ENCODE measurements at places on chromosomes 1 and 21.

DNA sequence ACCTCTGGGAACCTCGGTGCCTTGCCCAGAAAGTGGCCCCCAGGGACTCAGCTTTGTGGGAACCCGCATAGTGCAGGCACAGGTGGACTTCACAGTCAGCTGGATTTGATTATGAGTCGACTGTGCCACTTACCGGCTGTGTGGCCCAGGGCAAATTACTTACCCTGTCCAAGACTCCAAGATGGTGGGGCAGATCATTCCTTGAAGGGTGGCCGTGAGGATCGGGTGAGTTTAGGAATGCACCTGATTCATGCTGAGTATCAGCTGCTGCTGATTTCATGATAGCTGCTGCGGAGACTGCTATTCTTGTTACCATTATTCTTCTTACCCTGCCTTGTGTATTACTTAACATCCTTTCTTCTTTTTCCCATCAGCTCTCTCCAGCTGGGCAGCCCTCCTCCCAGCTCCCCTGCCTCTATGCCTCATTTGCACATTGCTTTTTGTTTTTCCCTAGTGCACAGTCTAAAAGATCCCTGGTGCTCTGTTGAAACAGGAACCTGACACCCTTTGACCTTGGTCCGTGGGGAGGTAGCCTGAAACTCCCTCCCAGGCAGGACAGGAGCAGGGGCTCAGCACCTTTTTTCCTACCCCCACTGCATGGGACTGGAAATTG, 40.5 kb upstream of the FHAD1 start:
- no peak for DNase-seq

DNA sequence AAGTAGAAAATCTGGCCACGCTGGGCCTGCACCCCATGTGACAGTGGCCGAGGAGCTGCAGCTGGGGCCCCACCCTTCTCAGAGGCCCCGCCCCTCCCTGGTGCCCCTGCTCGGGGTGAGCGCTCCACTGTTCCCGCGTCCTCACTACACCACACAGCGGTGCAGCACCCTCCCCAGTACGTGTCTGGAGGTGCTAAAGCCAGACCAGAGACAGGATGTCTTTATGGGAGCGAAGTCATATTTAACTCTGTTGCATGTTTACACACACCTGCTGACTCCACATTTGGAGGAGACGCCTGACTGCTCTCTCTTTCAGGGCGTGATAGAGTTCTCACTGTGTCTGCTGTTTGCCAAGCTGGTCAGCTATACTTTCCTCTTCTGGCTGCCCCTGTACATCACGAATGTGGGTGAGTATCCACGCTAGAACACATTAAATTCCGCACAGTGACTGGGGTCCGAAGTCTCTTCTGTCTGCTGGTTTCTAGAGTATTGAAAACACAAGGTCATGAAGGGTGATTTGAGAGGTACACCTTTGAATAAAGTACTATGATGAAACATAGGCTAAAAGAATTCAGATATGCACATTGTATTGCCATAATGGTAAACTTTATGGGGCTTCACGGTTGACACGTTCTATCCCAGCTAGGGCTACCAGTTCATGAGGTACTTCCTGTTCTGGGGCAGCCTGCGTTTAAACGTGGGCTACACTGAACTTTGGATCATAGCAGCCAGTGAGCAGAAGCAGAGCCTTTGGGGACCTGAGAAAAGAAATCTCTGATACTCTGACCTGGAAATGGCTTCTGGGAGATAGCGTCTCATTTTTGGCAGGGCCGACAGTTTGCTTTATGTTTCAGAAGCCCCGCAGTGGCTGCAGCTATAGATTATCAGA, 48.4 kb downstream of the SLC37A1 start:
- DNase-seq = no peak

DNA sequence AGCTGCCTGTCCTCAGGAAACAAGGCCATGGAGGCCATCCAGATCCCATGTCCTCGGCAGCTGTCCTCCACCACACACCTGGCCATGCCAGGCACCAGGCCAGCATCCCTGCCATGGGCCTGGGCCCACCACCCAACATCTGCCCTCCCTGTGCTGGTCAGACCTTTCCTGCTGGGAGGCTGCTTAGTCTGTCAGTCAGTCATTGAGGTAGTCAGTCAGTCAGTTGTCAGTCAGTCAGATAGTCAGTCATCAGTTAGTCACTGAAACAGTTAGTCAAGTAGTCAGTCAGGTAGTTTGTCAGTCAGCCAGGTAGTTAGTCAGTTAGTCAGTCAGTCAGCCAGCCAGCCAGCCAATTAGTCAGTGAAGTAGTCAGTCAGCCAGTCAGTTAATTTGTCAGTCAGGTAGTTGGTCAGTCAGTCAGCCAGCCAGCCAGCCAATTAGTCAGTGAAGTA, 17.2 kb downstream of the KRTAP10-1 start:
- DNase-seq = no peak

DNA sequence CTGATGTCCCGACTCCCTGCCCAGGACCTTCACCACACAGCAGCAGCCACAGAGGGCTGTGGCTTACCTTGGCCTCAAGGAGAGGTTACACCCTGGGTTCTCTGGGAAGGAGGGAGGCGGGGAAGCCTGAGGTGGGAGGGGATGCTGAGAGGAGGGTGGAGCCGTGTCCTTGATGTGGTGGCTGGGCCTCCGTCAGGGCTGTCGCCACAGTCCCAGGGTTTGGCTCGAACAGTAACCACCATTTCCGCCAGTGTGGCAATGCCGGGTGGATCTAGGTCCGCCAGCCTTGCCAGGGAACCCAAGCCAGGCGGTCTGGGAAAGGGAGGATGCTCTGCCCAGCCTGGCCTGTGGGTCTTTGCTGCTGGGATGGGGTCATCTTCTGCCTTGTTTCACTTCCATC, 18.4 kb upstream of the CDCA8 start:
- no peak for DNase-seq

DNA sequence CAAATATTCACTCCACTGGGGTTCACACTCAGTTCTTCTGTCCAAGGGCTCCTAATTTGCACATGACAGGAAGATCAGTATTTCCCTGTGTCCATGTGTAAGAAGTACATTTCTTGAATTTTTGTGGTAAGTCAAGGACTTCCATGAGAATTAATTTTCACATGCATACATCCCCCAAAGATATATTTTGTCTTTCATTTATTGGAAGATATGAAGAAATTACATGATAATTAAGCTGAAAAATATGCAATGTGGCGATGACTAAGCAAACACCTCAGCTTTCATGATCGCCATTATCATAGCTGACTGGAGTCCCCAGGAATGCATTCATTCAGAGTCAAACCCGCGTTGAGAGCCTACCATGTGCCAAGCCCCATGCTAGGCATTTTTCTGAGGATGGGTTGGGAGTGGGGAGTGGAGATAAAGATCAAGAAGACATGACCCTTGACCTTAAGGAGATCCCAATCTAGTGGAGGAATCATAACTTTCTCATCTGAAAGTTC, 104.6 kb upstream of the F3 start:
- no peak for DNase-seq

- no peak for DNase-seq
Observed at GRCh38 chr1:202516434-202516877, 168.0 kb downstream of the PPP1R12B start.

- DNase-seq = no peak
Observed at GRCh38 chr1:212633161-212633560, 24.6 kb downstream of the ATF3 start.

DNA sequence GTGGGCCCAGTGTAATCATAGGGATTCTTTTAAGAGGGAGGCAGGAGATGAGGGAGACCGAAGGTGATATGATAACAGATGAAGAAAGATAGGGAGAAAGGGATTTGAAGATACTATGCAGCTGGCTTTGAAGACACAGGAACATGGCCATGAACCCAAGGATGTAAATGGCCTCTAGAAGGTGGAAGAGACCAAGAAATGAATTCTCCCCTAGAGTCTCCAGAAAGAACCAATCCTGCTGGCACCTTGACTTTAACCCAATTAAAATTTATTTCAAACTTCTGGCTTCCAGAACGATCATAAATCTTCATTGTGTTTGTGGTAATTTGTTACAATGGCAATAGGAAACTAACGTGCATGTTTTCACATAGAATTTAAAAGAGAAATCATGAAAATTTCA, 95.0 kb upstream of the GORAB start:
- no peak for DNase-seq

DNA sequence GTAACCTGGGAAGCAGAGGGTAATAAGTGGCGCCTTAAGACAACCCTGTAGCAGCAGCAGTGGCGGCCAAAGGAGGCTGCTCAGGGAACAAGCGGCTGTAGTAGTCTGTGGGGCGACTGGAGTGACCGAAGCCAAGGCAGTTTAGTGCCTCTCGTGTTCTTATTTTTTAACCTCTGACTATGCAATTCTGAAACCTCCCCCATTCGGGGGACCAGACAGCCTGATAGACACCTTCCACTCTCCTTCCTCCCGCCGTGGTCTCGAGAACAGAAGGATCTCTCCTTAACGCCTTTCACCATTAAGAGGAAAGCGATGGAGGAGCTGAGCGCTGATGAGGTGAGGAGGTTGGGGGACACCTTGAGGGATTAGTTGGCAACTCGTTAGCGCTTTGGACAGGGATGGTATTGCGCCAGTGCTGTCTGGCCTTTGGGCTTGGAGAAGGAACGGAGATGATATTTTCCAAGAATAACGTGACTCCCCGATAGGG, 644 bp downstream of the UBE4B start:
- no peak for DNase-seq

- no peak for DNase-seq
Observed at GRCh38 chr1:234627009-234627950, 17.3 kb upstream of the IRF2BP2 start.

DNA sequence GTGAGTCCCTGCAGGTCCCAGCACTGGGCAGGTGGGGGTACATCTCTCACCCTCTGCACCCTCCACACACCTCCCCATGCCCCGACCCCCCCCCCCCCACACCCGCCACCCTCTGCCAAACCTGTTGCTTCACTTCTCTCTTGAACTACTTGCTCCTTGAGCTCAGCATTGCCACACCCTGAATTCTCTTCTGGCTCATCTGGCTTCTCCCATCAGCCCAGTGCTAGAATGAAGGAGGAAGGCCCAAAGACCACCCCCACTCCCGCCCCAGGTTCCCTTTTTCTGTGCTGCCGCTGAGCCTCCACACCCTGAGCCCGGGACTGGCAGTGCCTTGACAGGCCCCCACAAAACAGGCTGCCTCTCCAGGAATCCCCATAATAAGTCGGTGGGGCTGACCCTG, 6.4 kb upstream of the TNNI1 start:
- DNase-seq = no peak

DNA sequence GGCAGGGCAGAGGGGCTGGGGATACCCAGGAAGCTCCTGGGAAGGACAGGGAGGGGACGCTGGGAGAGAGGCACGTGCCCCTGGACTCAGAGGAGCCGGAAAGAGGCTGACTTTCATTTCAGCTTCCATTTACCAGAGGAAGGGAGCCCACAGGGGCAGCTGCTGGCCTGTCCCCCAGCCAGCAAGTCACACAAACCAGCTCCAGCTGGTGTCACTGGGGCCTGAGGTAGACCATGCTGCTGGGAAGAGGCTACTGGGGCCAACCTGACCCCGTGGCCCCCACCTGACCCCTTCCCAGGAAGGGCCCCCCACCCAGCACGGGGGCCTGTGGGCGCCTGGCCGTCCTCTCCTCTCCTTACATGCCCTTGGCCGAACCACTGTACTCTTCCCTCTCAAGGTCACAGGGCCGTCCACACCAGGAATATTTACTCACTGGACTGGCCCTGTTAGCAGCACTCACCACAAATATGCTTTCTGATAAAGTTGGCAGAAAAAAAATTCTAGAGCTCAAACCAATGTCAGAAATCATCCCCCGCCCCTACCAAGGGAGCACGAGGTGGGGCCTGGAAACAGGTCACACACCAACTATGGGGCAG, 110.5 kb downstream of the CASZ1 start:
- DNase-seq = no peak

DNA sequence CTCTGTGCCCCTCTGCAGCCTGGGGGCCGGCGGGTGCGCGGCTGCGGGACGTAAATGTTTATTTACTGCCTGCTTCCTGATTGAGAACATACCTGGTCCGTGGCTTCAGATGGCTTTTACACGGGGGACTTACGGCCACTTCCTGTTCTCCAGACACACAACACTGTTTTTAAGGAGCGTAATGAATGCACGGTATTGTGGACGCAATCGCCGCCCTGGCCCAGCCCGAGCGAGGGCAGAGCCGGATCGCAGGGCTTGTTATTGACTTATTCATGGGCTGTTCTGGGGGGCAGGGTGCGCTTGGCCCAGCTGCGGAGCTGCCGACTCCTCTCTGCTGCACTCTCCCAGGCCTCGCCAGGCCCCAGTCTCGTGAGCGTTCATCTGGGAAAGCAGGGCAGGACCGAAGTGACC, 52.8 kb upstream of the ACTRT2 start:
- DNase-seq = peak; percentile 88

DNA sequence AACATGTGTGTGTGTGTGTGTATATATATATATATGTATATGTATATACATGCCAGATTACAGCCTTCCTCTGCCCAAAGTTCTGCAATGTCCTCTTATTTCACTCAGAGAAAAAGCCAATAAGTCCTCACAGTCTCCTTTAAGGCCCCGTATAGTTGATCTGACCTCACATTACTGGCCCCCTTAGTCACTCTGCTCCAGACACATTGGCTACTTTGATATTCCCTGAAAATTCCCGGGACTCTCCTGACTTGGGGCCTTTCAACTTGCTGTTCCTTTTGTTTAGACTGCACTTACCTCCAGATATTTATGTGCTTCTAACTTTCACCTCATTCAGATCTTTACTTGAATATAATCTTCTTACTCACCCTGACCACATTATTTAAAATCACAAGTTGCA, 4.2 kb upstream of the BSDC1 start:
- DNase-seq = no peak

DNA sequence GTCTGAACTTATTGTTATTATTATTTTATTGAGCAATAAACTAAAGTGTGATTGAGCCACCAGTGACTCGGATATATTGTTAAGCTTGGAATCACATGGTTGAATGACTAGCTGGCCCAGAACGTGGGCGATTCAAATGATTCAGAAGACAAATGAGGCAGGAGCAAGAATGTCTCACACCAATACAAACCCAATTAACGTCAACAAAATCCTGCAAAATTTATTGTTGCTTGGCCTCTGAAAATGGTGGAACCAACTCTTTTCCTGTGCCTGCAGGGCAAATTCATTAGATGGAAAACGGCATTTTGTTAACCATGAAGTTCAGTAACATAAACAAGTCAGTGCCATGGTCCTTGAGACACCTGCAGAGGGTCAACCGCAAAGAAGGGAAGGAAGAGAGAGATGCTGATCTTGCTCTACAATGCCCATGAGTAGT, 482.0 kb downstream of the SETD4 start:
- DNase-seq = no peak

DNA sequence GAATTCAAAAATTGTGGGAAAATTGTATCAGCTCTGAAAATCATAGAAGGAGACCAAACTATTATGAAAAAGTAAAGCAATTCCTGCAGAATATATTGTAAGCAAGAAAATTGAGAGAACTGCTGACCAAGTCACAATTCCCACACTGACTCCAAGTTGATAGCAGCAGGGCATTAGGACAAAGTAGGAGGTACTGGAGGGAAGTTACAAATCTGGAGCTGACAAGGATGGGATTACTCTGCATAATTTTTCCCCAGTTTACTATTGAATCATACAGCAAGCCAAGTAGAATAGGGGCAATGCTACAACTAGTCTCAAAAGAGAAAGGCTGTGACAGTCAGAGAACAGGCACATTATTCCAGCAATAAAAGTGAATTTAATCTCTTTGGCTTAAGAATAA, 161.3 kb upstream of the USP25 start:
- no peak for DNase-seq
